ENCODE measurements at places on chromosomes 1 and 21.

DNA sequence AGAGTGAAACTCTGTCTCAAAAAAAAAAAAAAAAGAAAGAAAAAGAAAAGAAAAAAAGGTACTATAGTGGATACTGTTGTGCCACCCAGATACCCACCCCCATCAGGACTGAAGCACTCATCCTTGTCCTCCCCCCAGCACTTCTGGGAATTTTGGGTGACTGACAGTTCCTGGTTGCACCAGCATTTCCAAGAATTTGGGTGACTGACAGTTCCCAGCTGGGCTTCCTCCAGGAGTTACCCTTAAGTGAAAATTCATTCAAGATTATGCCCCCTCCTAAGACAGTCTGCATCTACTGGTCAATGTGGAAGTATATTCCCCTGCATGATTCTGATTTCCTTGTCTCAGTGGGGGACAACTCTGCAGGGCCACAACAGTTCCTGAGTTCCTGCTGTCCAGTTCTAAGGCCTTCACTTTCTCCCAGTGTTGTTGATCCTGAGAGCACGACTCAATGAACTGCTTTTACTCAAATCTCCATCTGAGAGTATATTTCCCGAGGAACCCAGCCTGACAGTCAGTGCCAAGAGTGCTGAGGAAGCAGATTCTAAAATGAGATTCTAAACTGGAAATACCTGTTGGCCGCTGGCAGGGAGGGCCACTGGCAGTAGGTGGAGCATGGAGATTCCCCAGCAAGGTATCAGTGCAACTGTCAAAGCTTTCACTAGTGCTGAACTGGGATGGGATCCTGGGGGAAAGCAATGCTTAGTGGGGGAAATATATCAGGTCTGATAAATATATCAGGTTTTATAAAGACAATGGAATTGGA is 18.5 kb downstream of the RIIAD1 start:
- no peak for DNase-seq

DNA sequence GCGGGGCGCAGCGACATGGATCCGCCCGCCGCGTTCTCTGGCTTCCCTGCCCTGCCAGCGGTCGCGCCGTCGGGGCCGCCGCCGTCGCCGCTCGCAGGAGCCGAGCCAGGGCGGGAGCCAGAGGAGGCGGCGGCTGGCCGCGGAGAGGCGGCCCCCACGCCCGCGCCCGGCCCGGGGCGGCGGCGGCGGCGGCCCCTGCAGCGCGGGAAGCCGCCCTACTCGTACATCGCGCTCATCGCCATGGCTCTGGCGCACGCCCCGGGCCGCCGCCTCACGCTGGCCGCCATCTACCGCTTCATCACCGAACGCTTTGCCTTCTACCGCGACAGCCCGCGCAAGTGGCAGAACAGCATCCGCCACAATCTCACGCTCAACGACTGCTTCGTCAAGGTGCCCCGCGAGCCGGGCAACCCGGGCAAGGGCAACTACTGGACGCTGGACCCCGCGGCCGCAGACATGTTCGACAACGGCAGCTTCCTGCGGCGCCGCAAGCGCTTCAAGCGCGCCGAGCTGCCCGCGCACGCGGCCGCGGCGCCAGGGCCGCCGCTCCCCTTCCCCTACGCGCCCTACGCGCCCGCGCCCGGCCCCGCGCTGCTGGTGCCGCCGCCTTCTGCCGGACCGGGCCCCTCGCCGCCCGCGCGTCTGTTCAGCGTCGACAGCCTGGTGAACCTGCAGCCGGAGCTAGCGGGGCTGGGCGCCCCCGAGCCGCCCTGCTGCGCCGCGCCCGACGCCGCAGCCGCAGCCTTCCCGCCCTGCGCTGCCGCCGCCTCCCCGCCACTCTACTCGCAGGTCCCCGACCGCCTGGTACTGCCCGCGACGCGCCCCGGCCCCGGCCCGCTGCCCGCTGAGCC is 459 bp downstream of the FOXE3 start:
- no peak for DNase-seq

DNA sequence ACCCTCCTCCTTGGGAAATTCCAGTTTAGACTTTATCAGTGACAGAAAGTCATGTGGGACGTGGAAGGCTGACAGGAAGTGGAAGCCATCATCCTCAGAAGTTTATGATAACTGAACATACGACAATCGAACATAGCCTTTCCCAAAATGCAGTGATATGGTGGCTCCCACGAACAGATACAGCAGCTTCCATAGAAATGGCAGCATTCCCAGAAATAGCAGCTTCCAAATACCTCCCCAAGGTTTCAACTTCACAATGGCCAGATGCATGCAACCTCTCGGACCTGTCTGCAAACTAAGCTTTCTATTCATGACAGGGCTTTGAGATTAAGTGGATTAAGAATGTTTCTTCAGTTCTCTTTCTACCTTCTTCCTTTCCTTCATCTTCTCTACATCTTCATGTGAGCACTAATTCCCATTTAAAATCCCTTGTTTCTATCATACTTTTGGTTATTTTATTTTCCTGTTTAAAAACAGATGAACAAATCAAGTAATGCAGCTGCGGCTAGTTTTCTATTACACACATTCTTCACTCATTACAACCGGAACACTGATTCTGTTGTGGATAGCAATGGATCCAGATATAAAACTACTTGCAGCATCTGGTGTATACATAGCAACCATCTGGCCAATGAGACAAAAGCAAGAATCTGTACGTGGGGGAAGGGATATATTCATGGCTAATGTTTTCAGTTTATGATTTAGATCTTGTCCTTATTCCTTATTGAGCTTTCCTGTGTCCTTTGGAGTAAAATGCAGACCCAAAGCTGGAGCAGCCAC is 304.8 kb downstream of the BRINP3 start:
- peak; percentile 10 for DNase-seq

- no peak for DNase-seq
These were observed 87.0 kb downstream of the ATP5PO start for GRCh38 chr21:33828577-33828976.

- no peak for DNase-seq
These were observed at the start of gene ARHGEF19 for GRCh38 chr1:16212251-16212961. TSS of gene ARHGEF19 (minus strand) at chr1:16212652. CDS start at chr1:16209054, 3,598 bp downstream.

GRCh38 chr1:204384636-204385352 is 25.1 kb upstream of the PLEKHA6 start:
- peak; percentile 42 for DNase-seq

- no peak for DNase-seq
These were observed 20.2 kb downstream of the RCOR3 start for GRCh38 chr1:211279340-211279739.

- DNase-seq = no peak
These were observed 64.9 kb downstream of the EVA1C start for GRCh38 chr21:32477424-32477745.

- DNase-seq = no peak
These were observed 161.6 kb upstream of the KLHDC7A start for GRCh38 chr1:18319099-18319498.

DNA sequence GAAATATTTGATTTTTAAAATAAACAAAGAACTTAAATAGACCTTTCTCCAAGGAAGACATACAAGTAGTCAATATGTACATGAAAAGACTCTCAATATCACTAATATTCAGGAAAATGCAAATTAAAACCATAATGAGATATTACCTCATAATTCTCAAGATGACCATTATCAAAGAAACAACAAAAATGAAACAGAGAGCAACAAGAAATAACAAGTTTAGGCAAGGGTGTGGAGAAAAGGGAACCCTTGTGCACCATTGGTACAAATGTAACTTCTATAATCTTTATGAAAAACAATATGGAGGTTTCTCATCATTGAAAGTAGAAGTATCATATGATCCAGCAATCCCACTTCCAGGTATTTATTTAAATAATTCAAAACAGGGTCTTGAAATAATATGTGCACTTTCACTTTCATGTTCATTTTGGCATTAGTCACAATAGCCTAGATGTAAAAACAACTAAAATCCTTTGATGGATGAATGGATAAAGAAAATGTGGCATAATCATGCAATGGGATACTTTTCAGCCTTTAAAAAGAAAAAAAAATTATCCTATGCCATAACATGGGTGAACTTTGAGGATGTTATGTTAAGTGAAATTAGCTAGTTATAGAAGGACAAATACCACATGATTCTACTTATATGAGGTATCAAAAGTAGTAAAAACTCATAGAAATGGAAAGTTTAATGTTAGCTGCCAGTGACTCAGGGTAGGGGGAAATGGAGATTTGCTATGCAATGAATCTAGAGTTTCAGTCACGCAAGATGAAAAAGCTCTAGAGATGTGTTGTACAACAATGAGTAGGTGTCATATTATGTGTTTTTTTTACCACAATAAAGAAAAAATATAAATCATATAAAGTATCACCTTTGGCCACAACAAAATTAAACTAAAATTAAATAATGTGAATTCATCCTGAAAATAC is 114.5 kb upstream of the LYPLAL1 start:
- no peak for DNase-seq

DNA sequence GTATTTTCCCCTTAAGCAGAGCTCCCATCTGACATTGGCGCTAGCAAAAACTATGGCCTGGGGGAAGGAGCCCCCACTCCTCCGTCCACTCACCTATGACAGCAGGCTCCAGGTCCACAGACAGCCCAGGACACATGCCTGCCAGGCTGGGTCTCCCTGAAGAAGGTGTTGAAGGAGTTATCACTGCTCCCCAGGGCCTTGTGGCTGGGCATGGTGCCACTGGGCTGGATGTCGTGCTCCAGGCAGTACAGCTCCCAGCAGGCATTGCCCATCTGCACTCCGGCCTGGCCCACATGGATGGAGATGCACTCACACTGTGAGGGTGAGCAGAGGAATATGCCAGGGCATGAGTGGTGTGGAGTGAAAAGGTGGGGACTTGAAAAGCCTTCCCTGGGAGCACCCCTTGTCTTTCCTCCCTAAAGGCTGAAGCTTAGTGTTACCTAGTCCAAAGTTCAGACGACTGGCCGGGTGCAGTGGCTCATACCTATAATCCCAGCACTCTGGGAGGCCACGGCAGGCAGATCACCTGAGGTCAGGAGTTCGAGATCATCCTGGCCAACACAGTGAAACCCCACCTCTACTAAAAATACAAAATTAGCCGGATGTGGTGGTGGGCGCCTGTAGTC is 30.0 kb downstream of the RABIF start:
- no peak for DNase-seq

DNA sequence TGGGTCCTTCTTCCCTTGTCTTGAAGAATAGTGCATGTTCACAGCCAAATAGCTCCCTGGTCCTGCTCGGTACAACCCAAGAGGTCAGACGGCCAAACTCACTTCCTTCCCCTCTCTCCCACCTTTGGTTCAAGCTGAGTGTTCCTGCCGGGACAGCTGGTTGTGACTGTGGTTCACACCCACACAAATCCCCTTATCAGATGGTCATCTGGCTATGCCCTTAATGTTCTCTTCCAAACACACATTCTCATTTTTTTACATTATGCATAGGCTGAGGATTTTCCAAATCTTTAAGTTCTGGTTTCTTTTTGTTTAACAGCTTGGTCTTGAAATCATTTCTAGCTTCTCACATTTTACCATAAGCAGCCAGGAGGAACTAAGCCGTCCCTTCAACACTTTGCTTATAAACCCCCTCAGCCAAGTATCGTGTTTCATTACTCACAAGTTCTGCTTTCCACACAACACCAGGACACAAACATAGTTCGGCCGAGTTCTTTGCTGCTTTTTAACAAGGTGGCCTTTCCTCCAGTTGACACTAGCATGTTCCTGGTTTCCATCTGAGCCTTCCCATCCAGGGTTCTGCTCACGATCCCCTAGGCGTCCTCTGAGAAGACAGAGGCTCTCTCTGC is 19.7 kb upstream of the TSPEAR start:
- no peak for DNase-seq

GRCh38 chr1:179026813-179027669 is 1.3 kb downstream of the FAM20B start:
- no peak for DNase-seq

DNA sequence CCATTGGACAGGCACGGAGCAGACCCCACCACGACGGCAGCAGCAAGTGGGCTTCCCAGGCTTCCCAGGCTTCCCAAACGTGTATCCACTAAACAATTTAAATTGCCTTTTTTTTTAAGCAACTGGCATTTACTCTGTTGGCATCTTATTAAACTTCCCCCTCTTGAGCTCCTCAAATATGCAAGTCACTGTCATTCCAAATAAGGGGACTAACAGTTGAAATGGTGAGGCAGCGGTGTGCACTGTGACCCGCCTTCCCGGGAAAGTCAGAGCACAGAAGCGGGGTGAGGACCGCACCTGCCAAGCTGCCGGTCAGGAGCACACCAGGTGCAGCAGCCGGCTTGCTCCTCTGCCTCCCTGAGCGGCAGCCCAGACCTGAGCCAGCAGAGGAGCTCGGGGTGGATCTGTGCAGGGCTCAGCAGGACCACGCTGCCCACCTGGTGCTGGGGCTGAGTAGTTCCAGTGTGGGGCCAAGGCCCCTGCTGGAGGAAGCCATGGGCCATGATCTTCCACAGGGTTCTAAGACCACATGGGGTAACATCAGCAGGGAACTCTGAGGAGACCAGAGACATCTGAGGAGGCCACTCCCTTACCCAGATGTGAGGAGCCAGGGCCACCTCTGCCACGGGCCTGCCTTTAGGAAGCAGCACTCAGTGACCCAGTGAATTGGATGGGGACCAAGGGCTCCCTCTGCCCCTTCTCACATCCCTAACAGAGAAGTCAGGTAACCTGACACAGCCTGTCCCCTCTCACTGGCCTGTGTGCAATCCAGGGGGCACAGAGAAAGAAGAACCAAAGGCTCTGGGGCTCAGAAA is 245.4 kb downstream of the NPHP4 start:
- DNase-seq = no peak

DNA sequence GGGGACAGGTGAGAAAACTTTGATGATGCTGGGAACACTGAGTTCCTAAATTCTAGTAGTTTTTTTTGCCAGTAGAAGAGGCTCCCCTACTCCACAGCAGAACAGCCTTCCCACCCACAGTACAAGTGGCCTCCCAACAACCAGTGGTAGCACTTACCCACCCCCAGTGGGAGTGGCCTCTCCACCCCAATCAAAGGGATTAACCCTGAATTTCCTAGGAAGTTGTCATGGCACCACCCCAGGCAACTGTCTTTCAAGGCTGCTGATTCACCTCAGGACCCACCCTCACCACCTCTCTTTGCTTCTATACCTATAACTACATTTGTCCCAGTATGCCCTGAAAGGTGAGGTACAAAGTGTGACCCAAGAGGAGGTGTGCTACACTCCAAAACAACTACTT is 81.4 kb upstream of the PRDX6 start:
- DNase-seq = no peak

GRCh38 chr1:76053021-76053420 is 21.5 kb upstream of the ST6GALNAC3 start:
- DNase-seq = no peak

- no peak for DNase-seq
These were observed 7.7 kb upstream of the SDC3 start for GRCh38 chr1:30916296-30916695.

- DNase-seq = no peak
These were observed 39.5 kb upstream of the CNTN2 start for GRCh38 chr1:205003358-205004131.

GRCh38 chr21:45871616-45872236 is 109.8 kb upstream of the COL6A1 start:
- no peak for DNase-seq

DNA sequence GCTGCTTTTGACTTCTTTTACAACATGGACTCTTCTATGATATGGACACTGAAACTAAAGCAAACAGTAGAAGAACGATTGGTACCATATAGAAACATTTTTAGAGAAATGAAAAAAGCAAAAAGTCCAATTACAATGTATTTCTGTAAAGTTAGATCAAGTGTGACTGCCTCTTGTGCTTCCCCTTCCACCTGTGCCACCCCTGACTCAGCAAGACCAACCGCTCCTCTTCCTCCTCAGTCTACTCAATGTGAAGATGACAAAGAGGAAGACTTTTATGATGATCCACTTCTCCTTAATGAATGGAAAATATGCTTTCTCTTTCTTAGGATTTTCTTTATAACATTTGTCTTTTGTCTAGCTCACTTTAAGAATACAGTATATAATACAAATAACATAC is 66.9 kb downstream of the PHTF1 start:
- DNase-seq = no peak

All from fibroblast of skin of scalp (primary cell).